Activated CD8-positive, alpha-beta memory T cell treated with anti-CD3 and anti-CD28 coated beads, Interleukin-2, amount 10 ng/mL, durations not matched to agents 7 days and 5 days (primary cell): ENCODE measurements at places on chromosomes 2 and 18.
A peak's percentile ranks its signal among the peaks of the same experiment; 100 is the strongest.

DNA sequence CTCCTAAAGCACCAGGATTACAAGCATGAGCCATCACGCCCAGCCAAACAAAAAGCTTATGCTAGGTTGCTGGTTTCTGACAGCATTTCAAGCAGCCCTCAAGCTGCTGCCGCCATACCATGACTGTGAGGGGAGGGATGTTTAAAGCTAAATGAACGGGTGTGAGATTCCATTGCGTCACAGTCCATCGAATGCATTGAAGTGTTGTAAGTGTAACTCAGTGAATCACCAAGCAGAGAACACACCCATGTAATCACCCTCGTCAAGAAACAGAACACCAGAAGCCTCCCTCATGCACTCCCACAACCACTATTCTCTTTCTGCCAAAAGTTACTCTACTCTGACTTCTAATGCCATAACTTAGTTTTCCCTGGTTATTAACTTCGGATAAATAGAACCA lies 32.8 kb upstream of the MC5R start:
- no peak for DNase-seq

- peak; percentile 54 for DNase-seq
These were observed 1.5 kb downstream of the EPAS1 start for GRCh38 chr2:46298522-46299353.

DNA sequence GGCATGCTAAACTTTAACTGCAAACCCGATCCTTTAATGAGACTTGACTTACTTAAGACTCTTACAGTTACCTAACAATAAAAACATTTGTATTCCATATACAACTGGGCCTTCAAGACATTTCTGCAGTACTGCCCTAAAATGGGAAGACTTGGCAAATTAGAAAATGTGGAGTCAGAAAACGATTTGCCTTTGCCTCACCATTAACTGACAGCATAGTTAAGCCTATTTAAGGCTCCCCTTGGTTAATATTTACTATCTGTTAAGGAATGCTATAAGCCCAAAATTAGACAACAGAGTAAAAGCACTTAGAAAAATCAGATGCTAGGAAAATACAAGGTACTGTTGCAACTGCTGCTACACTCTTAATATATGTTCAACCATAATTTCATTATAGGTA lies 18.7 kb downstream of the TYW5 start:
- DNase-seq, result no peak

GRCh38 chr2:148259674-148260073 lies 238.8 kb downstream of the MBD5 start:
- DNase-seq, result no peak

- DNase-seq, result no peak
These were observed 14.5 kb downstream of the KCNS3 start for GRCh38 chr2:17892770-17893534.

DNA sequence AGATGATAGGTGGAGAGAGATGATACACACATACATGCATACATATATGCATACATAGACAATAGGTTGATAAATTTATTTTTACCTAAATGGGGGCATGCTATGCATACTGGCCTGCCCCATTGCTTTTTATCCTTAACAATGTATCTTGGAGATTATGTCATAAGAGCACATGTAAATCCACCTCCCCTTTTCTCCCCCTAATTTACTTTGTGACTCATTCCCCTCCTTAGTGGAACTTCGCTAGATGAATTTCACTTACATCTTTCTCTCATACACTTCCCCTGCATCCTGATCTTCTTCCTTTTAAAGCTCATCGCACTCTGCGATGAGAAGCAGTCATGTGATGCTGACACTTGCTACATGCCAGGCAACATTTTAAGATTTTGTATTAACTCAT lies 223.6 kb downstream of the C1D start:
- no peak for DNase-seq

GRCh38 chr2:44562737-44563136 lies 201.0 kb downstream of the CAMKMT start:
- no peak for DNase-seq

DNA sequence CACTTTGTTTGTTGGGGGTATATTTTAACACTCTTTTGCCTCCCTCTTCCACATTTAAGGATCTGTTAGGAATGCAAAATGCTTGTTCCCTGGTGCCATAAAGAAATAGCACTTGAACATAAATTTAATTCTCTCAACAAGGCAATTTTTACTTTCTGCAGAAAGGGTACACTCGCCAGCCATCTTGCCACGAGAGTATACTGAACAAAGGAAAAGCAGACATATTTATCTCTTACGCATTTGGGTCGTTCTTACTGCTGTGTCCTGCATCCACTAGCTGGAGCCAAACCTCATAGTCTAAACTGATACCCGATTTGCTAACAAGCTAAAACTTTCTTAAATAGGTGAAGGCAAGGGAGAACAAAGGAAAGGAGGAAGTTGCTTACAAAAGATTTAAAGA lies 129.5 kb downstream of the B3GNT2 start:
- DNase-seq, result no peak

DNA sequence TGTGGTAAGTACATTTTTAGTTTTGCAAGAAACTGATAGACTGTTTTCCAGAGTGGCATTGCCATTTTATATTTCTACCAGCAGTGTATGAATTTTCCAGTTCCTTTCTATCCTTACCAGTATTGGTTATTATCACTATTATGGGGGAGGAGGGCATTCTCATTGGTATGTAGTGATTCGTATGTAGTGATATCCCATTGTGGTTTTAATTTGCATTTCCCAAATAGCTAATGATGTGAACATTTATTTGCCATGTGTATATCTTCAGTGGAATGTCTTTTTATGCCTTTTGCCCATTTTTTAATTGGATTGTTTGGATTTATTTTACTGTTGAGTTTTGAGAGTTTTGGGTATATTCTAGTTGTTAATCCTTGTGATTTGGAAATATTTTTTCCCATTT lies 16.9 kb downstream of the EIF5B start:
- DNase-seq, result no peak

DNA sequence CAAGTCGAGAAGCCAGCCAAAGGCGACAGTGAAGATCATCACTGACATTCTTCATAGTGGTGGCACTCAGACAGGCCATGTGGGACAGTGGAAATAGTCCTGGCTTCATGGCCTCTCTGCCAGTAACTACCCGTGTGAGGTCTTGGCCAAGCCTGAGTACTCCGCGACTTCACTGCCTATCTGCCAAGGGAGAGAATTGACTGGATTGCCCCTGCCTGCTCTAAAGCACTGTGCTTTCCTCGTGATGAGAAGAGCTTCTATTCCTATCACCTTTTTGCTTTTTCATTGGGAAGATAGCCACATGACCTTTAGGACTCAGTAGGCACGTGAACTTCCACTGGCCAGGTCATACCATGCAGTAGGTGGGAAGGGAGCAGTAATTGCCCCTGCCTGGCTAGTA lies 239.3 kb downstream of the HAUS1 start:
- DNase-seq, result no peak

DNA sequence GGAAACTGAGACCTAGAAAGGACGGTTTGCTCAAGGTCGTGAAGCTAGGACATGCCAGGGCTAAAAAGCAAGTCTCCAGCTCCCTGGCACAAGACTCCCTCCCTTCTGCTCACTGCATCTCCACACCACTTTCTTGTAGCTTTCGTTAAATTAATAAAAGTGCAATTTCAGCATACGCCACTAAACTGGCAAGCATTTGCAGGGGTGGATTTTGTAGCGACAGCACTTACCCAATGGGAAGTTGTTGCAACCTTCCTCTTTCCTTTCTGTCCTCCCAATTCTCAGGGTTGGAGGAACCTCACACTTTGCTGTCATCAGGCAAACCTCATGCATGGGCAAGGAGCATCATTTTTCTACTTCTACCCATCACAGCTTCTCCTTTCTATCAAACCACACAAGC lies 7.4 kb upstream of the RHOB start:
- peak; percentile 33 for DNase-seq

DNA sequence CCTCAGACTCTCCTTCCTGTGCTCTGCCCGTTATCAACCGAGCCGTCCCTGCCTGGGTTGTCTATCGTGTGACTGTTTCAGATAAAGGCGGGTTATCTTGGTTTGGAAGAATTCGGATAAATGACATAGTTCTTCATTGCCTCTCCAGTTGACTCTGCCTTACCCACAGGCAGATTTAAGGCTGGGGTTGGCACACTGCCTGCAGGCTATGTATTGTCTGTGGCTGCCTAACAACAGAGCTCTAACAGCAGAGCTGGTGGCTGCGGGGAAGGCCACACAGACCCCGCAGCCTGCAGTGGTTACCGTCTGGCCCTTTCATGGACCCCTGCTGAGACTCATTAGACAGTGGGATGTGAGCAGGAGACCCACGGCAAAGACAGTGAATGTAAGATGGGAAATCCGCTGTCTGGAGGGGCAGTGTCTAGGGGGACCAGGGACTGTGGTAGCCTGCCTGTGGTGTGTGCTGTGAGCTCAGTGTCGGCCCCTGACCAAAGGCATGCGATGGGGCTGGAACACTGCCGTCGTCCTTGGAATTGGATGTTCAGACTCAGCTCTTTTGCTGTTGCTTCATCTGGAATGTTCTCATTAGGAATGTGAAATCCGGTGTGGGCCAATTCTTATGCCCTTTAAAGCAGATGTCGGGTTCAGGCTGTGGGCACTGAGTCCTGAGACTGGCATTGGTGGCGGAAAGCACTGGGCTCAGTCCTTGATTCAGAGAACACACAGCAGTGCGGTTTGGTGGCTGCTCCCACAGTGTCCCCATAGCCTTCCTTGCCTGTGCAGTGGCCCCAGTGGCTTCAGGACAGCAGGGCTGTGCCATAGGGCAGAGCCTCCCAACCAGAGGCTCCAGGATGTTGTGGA lies 44.5 kb downstream of the SH3RF3 start:
- no peak for DNase-seq

- no peak for DNase-seq
These were observed 16.7 kb downstream of the IL1F10 start for GRCh38 chr2:113084249-113085000.

- DNase-seq, result no peak
These were observed 114.8 kb upstream of the PKDCC start for GRCh38 chr2:41933046-41933420.

DNA sequence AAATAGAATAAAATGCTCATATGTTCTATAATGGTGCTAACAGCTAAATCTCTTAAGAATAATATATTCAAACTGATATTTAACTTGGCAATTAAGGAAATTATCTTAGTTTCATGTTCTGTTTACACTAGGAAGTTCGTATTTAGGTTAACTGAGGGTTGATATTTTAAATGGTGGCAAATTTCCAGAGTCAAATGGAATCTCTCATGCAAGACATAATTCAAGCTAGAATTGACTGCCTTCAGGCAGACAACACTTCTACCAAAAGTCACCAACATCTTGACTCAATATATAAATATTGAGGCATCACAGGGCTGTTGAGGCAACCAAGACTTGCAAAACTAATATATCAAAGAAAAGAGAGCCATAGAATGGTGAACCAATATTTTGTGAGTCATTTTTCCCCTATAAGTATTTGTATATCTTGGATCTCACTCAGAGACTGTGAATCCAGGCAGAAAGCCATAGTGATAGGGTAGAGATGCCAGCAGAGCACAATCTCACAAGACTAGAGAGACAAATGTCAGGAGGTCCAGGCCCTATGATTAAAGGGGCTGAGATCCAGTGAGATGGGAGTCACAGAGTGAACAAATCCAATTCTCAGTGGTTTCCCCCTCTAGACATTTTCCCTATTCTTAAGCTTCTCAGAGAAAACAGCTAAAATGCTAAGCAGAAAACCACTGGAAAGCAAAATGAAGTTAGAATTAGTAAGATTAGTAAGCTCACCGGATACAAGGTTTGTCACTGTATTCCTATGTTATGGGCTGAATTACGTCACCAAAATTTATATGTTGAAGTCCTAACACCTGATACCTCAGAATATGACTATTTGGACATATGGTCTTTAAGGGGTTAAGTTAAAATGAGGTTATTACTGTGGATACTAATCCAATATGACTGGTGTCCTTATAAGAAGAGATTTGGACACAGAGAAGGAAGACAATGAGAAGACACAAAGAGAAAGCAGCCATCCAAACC lies 358.2 kb upstream of the UBE2E3 start:
- DNase-seq, result no peak

DNA sequence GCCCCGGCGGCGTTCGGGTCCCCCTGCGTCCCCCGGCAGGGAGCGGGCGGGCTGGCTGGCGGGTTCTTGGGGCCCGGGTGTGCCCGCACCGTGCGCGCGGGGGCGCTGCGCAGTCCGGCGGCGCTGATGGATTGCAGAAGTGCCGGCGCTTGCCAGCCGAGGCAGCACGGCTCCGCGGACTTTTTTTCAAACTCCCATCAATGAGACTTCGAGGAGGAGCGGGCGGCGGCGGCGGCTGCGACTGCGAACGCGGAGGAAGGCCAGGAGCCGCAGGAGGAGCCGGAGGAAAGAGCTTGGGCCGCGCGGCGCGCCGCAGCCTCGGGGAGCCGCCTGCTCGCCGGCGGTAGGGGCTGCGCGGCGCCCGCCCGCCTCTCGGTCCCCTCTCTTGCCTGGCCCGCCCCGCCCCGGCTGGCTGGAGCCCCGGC lies at the start of gene GLI2:
TSS of gene GLI2 (plus strand) at position 123 of the 425 bp plus-strand sequence. CDS start 61,453 bp downstream, outside the sequence.
- peak; percentile 57 for DNase-seq

- DNase-seq, result no peak
These were observed 325.5 kb downstream of the LRP1B start for GRCh38 chr2:141805302-141805701.

GRCh38 chr18:59994357-59994756 lies 94.6 kb downstream of the PMAIP1 start:
- no peak for DNase-seq

- no peak for DNase-seq
These were observed 104.5 kb downstream of the SNTG2 start for GRCh38 chr2:1055014-1055595.
